ENCODE measurements at places on chromosomes 5 and 9.

- DNase-seq, result no peak
Measured at GRCh38 chr9:136654820-136655535, 7.7 kb upstream of the EGFL7 start.

GRCh38 chr5:69212022-69212421 is 22.6 kb downstream of the CENPH start:
- DNase-seq, result no peak

DNA sequence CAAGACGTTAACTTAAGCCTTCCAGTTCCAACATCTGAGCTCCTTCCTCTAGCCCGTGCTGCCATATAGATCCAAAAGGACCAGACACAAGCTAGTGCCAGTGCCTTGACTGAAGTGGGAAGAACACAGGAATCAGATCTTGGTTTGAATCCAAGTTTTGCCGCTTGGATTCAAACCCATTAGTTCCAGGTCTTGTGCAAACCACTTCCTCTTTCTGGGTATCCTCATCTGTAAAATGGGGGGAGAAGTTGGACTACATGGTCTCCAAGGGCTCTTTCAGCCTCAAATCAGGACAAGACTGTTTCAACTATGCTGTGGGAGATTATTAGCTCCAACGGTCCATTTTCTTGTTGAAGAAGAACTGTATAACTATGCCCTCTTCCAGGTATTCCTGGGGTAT is 32.6 kb downstream of the TTLL11 start:
- DNase-seq, result no peak

DNA sequence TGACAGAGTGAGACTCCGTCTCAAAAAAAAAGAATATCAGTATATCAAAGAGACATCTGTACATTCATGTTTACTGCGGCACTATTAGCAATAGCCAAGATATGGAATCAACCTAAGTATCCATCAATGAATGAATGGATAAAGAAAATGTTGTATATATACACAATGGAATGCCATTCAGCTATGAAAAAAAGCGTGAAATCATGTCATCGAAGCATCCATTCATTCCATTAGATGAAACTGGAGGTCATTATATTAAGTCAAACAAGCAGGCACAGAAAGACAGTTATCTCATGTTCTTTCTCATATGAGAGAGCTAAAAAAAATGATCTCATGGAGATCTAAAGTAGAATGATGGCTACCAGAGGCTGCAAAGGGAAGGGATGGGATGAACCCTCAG is 180.9 kb upstream of the TLX3 start:
- no peak for DNase-seq

GRCh38 chr5:83523929-83524328 is 52.4 kb downstream of the VCAN start:
- no peak for DNase-seq

DNA sequence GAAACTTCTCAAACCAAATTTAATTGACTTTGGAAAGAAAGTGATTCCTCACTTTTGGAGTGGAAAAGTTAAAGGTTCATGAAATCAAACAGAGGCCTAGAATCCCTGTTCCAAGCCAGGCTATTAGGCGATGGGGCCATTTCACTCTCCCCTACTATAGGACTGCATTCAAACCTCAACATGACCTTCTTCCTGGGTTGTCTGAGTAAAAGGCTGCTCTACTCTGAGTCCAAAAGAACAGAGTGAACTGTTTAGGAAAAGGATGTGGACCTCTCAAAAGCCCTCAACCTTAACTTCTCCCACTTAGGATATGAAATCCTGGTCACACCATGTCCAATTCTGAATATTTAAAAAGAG is 15.8 kb downstream of the C5orf52 start:
- no peak for DNase-seq

- DNase-seq, result no peak
Measured at GRCh38 chr5:135598691-135599395, 20.1 kb upstream of the CXCL14 start.

- DNase-seq, result no peak
Measured at GRCh38 chr5:180199390-180199789, 9.6 kb downstream of the RASGEF1C start.

DNA sequence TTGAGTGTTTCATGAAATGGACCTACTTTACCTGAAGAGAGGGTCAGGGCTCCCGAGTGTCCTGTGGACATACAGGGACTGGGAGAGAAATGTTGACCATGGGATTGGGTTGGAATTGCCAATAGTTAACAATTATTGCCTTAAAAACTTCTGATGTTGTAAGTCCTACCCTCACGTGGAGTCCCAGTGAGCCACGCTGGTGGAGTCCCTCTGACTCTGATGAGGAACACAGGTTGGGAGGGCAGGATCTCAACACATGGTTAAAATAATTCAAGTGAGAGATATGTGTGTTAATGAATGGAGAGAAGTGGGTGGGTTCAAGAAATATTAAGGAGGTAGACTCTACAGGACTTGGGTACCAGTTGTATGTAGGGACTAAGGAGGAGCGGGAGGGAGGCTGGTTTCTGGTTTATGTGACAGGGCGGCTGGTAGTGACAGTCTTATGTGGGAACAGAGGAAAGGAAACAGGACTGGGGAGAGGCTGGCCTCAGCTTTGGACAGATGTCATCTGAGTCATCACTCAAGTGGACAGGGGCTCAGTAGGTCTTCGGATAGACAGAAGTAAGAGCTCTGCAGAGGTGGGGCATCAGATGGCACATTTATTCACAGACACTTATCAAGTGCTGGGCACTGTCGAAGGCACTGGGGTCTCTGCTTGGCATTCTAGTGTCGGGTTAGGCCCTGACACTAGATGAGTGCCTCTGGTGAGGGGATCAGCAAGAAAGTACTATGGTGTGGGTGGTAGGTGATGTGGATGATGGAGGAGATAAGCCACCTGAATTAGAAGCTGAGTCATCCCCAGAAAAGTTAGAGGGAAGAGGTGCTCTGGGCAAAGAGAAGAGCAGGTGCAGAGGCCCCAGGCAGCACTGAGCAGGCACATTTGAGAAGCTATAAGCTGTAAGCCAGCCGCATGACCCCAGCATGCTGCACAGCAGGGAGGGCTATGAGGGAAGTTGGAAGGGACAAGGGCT is 27.2 kb downstream of the MAML1 start:
- no peak for DNase-seq

GRCh38 chr5:78787783-78788182 is 139.2 kb upstream of the LHFPL2 start:
- no peak for DNase-seq

- DNase-seq, result no peak
Measured at GRCh38 chr5:109614301-109614700, 75.4 kb upstream of the MAN2A1 start.

Data from H54 (cell line).